ENCODE measurements at places on chromosomes 7 and 10.

- DNase-seq, result no peak
Measured at GRCh38 chr10:29669149-29669548, 34.4 kb upstream of the SVIL start.

GRCh38 chr10:62234077-62234605 lies 34.5 kb downstream of the RTKN2 start:
- no peak for DNase-seq

GRCh38 chr7:150751702-150752101 lies 14.5 kb downstream of the GIMAP5 start:
- DNase-seq, result no peak

- no peak for DNase-seq
Measured at GRCh38 chr7:24576171-24577025, 3.1 kb downstream of the PALS2 start.

- no peak for DNase-seq
Measured at GRCh38 chr7:55548295-55548731, 24.0 kb downstream of the VOPP1 start.

DNA sequence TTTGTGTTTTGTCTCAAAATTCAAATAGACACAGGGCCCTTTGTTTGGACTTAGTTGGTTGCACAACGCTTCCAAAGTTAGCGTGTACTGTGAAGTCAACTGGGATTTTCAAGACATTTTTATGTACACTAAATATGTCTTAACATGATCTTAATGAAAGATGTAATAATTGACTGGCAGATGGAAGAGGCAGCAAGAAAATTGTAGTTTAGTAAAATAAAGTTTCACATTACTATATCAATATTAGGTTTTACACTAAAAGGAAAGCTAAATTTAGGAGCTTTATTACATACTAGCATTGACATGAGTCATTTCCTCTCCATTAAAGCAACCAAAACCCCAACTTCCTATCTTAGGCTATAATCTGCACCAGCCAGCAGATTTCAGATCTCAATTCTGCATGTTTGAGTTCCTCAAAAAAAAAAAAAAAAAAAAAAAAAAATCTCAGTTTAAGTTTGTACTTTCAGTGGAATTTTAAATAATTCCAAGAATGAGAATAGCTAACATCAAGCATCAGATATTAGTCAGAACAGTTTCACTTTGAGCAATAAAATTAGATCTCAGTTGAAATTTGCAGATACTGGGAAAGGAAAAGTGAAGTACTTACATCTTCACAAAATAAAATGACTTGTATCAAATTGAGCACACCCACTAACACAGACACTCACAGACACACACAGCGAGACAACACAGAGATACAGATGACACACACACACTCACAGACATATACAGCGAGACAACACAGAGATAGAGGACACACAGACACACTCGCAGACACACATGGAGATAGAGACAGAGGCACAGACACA lies 346.6 kb upstream of the KLF6 start:
- no peak for DNase-seq

GRCh38 chr7:3430588-3430987 lies 129.5 kb downstream of the SDK1 start:
- DNase-seq, result no peak

- DNase-seq, result peak; percentile 48
Measured at GRCh38 chr10:11225935-11226334, 208.3 kb downstream of the CELF2 start.

GRCh38 chr7:92836489-92836999 lies at the start of gene CDK6:
TSS of gene CDK6 (minus strand) at chr7:92836573. CDS start at chr7:92833323, 3,250 bp downstream.
- peak; percentile 63 for DNase-seq

DNA sequence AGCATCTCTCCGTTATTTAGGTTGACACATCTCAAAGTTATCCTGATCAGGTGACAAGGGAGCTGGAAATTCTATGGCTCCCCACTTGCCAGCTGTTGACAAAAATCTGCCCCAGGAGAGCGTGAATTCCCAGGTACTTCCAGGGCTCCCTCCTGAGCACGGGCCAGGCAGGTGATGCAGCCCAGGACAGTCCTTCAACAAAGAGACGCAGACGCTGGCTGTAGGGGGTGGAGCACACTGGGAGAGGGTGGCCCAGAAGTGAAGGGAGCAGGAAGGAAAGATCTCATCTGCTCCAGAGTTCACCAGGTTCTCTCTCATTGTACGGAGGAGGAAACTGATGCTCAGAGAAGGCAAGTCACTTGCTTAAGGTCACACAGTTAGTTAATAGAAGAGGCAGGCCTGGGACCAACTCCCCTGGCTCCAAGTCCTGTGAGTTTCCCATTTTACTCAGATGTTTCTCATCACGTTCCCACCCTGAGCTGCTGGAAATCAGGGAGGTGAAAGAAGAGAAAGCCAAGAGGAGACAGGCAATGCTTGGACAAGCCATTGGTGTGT lies 41.0 kb upstream of the CHST3 start:
- DNase-seq, result no peak

DNA sequence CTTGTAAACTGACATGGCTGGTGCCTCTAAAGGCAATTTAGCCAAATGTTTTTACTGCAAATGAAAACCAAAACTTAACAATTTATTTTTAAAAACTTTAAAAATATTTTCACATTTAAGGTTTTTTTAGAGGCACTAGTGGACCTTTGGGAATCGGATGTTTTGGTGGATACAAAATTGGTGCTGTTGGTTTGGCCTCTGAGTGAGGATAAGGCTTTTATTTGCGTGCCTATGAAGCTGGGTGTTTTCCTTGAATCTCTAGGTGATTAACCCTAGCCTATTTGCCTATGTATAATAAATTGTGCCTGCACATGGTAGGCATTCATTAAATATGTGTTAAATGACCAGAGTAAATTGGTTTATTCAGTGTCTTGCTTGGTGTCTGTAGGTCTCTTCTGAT lies 2.9 kb upstream of the SGCE start:
- no peak for DNase-seq

GRCh38 chr7:129569811-129570215 lies 41.7 kb upstream of the NRF1 start:
- DNase-seq, result no peak

GRCh38 chr7:116697761-116698160 lies 25.8 kb downstream of the MET start:
- DNase-seq, result no peak

GRCh38 chr10:58268454-58268945 lies 462 bp upstream of the CISD1 start:
- DNase-seq, result no peak

All from stimulated activated CD4-positive, alpha-beta T cell treated with anti-CD3 and anti-CD28 coated beads, Interleukin-2, amount 100 ng/mL, for 4 hours (primary cell).